ENCODE measurements at places on chromosomes 3 and 15.
A peak's percentile ranks its signal among the peaks of the same experiment; 100 is the strongest.

DNA sequence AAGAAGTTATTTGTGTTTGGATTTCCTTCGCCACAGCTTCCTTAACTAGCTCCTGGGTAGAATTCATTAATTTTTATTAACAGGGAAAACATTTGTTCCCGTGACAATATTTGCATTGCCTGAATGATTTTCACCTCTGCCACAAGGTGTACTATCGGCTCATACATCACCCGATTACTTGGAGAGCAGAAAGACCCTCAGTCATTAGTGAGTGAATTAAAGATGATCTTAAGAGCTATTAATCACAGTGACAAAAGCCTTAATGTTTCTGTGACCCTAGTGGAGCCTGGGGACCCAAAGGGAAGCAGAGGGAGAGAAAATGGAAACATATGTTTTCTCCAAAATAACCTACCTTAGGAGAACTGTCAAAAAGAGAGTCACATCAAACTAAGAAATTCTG lies 228.3 kb downstream of the MECOM start:
- no peak for DNase-seq

GRCh38 chr15:101070502-101071273 lies 151.5 kb downstream of the LRRK1 start:
- DNase-seq = no peak

- DNase-seq = no peak
Observed at GRCh38 chr3:127902486-127902885, 12.5 kb upstream of the KBTBD12 start.

GRCh38 chr15:70252056-70252950 lies 154.6 kb upstream of the TLE3 start:
- DNase-seq = no peak

- peak; percentile 84 for DNase-seq
Observed at GRCh38 chr3:194344012-194344411, 7.1 kb downstream of the CPN2 start.

DNA sequence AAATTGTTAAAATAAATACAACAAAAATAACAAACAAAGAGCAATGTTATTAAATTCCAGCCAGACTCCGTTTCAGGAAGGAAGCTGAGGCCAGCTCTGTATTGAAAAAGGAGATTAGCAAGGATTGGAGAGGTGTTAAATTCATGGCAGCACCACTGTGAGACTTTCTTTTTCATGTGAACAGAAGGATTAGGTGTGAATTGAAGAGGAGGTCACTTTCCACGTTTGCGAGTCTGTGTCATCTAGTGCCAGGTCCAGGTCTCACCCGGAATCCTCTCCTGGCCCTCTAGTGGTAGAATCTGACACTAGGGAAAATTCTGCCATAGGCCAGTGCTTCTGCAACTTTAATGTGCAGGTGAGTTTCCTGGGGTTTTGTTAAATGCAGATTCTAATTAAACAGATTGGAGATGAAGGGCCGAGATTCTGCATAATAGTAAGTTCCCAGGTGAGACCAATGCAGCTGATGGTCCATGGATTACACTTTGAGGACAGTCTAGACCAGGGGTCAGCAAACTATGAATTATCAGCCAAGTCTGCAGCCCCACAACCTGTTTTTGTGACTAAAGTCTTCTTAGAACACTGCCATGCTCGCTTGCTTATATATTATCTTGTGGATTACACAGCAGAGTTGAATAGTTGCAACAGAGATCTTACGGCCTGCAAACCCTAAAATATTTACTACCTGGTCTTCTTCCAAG lies 9.2 kb upstream of the SLC6A1 start:
- DNase-seq = no peak

DNA sequence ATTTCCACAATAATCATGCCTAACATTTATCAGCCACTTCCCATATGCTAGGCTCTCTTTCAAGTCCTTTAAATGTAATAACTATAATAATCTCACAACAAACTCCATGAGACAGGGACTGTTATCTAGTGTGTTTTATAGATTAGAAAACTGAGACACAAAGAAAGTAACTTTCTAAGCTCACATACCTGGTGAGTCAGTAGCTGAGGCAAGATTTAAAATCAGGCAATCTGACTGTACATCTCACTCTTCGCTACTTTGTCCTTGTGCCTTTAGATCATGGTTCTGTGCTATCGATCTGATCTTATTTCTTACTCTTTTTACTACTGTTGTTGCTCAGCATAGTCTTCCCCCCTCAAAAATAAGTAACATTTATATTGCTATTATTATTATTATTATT lies 295.5 kb downstream of the LPP start:
- no peak for DNase-seq

DNA sequence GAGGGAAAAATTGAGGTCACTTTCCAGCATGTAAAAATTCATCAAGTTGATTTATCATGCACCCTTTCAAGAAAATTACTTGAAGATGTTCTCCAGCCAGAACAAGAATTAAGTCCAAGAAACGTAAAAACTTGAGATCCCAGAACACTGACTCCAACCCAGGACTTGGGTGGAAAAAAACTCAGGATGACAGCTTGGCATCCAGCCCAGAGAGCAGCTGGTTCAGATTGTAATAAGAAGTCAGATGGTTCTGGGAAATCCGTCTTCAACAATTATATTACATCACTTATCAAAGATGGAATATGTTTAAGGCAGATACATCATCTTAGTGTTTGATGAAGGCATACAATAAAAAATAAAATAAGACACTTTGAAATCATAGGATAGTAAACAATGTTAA lies 23.0 kb upstream of the DNAJC13 start:
- no peak for DNase-seq

- DNase-seq = no peak
Observed at GRCh38 chr15:39172380-39173281, 408.2 kb upstream of the THBS1 start.

- no peak for DNase-seq
Observed at GRCh38 chr15:88719654-88720053, 80.8 kb downstream of the ISG20 start.

- no peak for DNase-seq
Observed at GRCh38 chr3:37885814-37886213, 24.1 kb downstream of the CTDSPL start.

- DNase-seq = no peak
Observed at GRCh38 chr15:86876387-86876944, 796.8 kb downstream of the AGBL1 start.

GRCh38 chr3:157301755-157302154 lies 134.9 kb upstream of the PTX3 start:
- no peak for DNase-seq

GRCh38 chr15:99452728-99453636 lies 112.8 kb upstream of the MEF2A start:
- DNase-seq = no peak

GRCh38 chr3:14494973-14495300 lies 45.2 kb downstream of the GRIP2 start:
- DNase-seq = no peak

GRCh38 chr3:159848348-159849118 lies 140.1 kb upstream of the IL12A start:
- no peak for DNase-seq

GRCh38 chr3:54841471-54841870 lies 86.4 kb downstream of the LRTM1 start:
- DNase-seq = no peak

DNA sequence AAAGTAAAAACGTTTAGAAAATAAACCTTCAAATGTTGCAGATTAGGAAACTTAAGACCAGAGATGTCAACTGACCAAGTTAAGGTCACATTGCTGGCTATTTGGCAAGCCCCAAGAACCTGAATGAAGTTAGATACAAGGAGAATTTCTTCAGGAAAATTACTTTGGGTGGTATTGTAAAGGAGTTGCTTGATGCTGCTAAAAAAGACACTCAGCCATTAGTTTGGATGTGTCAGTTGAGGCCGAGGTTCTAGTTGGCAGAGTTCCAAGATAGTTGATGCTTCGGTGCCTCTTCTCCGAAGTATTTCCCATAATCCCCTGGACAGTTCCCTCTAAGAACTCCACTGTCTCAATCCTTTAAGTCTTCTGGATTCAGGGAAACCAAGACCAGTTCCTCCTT lies 24.3 kb downstream of the SIAH2 start:
- DNase-seq = no peak

- no peak for DNase-seq
Observed at GRCh38 chr3:111821891-111822290, 37.2 kb upstream of the PHLDB2 start.

- no peak for DNase-seq
Observed at GRCh38 chr3:25594007-25594502, 70.7 kb downstream of the TOP2B start.

GRCh38 chr3:155386919-155387318 lies 93.4 kb upstream of the STRIT1 start:
- DNase-seq = no peak

DNA sequence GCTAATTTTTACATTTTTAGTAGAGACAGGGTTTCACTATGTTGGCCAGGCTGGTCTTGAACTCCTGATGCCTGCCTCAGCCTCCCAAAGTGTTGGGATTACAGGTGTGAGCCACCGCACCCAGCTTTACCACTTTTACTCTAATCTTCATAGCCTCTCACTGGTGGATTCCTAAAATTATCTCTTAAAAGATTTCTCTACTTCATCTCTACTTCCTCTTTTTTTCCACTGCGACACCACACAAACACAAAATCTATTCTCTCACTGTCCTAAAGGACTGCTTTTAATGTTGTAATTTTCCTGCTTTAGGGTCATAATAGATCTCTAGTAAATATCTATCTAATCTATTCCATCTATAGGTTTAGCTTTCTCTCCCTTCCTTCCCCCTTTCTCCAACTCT lies 34.0 kb upstream of the TBL1XR1 start:
- no peak for DNase-seq

- no peak for DNase-seq
Observed at GRCh38 chr3:23389686-23390085, 186.6 kb downstream of the UBE2E2 start.

GRCh38 chr3:141100531-141101320 lies 49.6 kb downstream of the SPSB4 start:
- no peak for DNase-seq

GRCh38 chr3:158642005-158642404 lies 2.3 kb upstream of the GFM1 start:
- DNase-seq = no peak

DNA sequence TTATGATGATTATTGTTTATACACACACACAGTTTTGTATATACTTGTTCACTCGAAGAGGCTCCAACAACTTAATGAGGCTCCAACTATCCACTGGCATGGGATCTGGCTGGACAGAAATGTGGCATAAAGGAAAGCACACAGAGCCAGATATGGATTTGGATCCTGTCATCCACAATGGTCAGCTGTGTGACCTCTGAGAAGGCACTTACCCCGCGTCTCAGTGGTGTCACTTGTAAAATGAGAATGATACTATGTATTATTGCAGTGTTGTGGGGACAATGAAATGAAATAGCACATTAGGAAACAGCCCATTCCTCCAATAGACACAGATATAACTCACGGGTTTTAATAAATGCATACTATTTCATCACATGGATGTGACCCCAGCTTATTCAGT lies 42.2 kb downstream of the PDZRN3 start:
- no peak for DNase-seq

All from stimulated activated effector memory CD8-positive, alpha-beta T cell treated with anti-CD3 and anti-CD28 coated beads, Interleukin-12 subunit alpha, Interleukin-12 subunit beta, amount 100 ng/mL, for 72 hours (primary cell).